Stimulated activated CD4-positive, alpha-beta T cell treated with anti-CD3 and anti-CD28 coated beads, Interleukin-4, amount 100 ng/mL, for 1 hour (primary cell): ENCODE measurements at places on chromosomes 7 and 10.

DNA sequence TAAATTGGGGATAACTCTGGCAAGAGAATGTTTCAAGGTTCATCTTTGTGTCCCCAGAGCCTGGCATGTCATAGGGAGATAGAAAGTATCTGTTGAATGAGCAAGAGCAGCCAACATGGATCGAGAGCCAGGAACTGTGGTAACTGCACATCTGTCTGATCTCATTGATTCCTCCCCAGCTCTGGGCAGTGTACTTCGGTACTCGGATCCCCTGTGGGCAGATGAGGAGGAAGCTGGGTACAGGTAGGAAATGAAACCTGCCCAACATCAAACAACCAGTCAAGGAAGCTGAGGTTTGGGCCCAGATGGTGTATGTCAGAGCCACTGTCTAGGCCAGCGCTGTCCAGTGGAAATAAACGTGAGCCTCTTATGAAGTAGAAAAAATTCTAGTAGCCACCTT lies 76.4 kb downstream of the GRK5 start:
- DNase-seq: no peak

- no peak for DNase-seq
These were observed 51.3 kb downstream of the ADK start for GRCh38 chr10:74202356-74202755.

DNA sequence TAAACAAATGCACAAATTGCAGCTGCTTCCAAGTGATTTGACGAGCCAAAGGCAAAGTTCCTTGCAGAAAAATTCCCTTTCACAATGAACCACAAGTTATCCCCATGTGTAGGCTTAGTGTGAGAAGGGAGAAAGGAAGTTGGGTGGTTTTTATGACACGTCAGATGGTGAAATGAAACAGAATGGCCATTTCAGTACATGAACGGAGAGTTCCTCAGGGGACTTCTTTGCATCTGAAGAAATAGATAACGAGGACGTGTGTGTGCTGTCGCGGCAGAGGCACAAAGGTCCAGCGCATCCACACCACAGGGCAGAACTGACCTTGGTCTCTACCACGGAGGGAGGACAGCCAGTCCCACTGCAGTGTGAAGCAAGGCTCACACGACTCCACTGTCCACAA lies 135.9 kb downstream of the PAXIP1 start:
- DNase-seq: no peak

DNA sequence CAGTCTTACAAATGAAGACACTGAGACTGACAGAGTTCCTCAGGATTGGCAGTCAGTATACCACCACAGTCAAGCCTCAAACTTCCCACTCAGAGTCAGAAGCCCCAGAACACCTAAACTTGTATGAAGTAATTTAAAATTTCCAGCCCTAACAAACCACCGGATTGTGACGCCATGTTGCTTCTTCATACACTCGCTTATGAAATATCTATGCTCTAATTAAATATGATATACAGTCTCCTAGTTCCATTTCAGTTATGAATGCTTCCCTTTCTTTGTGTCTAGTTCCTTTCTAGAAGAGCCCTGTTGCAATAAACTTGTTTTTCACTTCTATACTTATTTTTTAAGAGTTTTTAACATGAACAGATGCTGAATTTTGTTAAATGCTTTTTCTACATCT lies 172.0 kb upstream of the NOBOX start:
- no peak for DNase-seq
